ENCODE measurements at places on chromosomes 16 and 17.

GRCh38 chr17:28317966-28318758, 838 bp upstream of the TMEM97 start:
- DNase-seq = no peak

- DNase-seq = no peak
Measured at GRCh38 chr17:3770466-3770865, 30.5 kb downstream of the ITGAE start.

DNA sequence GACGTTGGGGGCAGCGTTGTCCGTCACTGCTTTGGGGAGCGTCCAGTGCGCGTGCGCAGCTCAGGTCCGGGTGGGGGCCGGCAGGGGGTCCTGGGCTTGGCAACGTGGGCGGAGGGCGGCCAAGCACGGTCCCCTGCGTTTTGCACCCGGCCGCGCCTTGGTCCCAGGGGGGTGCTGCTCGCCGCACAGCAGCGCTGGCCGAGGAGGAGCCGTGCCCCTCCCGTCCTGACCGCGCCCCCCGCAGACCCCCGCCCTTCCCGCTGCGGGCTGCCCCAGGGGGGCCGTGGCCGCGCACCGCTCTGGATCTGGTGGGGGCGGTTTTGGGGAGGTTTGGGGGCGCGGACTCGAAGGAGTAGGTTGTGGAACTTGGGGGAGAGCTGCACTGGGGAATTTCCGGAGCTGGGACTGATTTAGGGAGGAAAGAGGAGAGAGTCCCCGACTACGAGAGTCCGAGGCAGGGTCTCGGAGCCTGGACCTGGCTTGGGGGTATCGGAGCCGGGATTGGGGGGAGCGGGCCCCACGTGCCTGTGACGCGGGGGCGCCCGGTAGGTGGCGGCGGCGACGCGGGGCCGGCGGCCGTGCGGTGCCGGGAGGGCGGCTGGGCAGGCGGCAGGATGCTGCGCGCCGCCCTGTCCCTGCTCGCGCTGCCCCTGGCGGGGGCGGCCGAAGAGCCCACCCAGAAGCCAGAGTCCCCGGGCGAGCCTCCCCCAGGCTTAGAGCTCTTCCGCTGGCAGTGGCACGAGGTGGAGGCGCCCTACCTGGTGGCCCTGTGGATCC, at the start of gene SLC9A5:
Gene SLC9A5, plus strand, starts transcription at position 579 of the 777 bp plus-strand sequence. Its CDS starts 36 bp downstream, at position 615.
- no peak for DNase-seq

GRCh38 chr16:78225919-78226318, 126.5 kb downstream of the WWOX start:
- DNase-seq = no peak

DNA sequence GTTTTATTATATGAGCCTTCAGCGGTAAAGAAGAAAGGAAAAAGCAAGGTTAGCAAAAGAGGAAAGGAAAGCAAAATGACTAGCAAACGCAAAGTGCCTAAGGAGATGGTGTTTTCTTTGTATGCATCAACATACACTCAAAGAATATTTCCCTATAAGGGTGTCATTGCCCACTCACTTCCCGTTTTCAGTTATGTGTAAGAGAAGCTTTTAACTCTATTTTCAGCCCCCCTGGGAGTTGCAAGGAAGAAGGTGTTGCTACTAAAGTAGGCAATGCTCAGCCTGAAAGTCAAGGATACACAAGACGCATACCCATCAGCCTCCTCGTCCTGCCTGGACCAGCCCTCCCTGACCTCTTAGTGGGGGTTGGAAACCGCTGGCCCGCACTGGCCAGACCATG, 267.7 kb upstream of the ZFHX3 start:
- no peak for DNase-seq

DNA sequence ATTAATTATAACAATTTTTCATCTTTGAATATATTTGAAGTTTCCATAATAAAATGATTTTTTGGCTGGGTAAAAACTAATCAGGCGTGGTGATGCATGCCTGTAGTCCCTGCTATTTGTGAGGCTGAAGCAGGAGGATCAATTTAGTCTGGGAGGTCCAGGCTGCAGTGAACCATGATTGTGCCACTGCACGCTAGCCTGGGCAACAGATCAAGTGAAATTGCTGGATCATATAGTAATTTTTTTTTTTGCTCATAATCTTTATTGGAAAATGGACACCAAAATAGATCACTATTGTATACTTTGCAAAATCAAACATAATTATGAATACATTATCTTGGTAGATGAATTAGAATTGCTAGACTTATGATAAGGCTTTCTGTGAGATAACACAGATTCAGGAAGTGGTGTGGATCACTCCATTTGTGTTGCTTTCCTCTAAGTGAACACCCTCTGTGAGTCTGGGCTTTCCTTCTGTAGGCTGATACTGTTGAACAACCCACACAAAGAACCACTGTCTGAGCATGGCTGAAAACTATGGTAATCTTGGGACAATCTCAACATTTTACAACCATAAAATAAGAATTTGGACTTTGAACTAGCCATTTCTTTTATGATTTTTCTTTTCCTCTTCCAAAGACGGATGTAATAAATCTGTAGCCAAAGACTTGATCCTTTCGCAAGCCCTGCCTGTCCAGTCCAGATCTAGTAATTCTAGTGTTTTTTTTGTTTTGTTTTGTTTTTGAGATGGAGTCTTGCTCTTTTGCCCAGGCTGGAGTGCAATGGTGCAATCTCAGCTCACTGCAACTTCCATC, 5.6 kb upstream of the ST3GAL2 start:
- no peak for DNase-seq

DNA sequence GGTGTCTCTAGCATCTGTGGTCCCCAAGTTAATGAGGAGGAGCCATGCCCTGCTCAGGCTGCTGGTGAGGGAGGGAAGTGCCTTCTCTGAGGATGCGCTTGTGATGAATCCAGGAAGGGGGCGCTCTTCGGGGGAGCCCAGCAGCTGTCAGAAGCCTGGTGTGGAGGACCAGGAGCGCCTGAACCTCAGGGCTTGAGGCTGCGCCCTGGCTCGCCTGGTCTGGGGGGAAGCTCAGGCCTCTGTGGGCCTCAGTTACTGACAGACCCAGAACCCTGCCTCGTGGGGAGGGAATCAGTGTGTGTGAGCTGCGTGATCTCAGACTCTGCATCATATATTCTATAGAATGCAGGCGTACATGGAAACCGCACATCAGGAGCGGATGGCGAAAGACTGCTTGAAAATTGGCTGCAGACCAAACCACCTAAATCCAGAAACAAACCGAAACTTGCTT, 126.1 kb downstream of the SEC14L1 start:
- no peak for DNase-seq

GRCh38 chr17:9771465-9771864, 19.9 kb downstream of the DHRS7C start:
- DNase-seq = no peak

GRCh38 chr16:81481207-81481821, 36.7 kb downstream of the CMIP start:
- DNase-seq = no peak
